ENCODE measurements at places on chromosomes 6 and 20.

DNA sequence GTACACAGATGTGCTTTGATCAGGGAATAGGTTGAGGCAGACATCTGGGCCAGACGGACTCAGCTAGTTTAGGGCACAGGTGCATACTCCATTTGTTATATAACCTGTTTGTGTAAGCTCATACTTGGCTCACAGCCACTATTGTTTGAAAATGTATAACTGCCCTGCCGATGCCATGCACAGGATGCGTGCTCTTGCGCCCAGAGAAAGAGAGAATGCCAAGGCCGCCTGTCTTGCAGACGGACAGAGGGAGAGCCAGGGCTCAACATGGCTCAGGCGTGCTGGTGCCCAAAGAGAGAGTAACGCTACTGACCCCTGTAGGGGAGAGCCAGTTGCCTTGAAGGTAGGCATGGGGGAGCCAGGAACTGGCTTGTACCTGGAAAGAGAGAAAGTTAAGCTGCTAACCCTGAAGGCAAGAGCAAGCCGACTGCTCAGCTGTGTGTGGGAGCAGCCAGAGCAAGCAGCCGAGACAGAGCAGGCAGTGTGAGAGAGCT lies 57.7 kb downstream of the FAM229B start:
- DNase-seq: peak; percentile 82

GRCh38 chr6:142887517-142887916 lies 57.5 kb downstream of the HIVEP2 start:
- DNase-seq: no peak

- no peak for DNase-seq
Measured at GRCh38 chr6:98929498-98930060, 18.2 kb downstream of the FBXL4 start.

- DNase-seq: no peak
Measured at GRCh38 chr6:27095914-27096313, 151.6 kb upstream of the PRSS16 start.

DNA sequence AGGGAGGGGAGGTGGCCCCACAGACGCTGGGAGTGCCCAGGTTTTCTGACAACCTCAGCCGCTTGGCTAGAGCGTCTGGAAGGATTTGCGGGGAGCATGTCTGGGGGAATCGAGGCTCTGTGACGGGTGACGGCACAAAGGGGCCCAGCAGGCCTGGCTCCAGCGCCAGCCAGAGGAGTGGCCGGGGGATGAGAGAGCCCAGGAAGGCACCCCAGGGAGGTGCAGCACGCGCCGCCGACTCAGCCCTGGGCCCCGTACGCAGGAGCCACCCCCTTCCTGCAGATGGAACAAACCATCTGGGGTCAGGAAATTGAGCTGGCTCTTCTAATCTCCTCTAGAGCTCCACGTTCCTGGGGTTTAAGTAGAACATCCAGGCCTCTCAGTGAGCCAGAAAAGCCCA lies 5.9 kb upstream of the SLCO4A1 start:
- no peak for DNase-seq

DNA sequence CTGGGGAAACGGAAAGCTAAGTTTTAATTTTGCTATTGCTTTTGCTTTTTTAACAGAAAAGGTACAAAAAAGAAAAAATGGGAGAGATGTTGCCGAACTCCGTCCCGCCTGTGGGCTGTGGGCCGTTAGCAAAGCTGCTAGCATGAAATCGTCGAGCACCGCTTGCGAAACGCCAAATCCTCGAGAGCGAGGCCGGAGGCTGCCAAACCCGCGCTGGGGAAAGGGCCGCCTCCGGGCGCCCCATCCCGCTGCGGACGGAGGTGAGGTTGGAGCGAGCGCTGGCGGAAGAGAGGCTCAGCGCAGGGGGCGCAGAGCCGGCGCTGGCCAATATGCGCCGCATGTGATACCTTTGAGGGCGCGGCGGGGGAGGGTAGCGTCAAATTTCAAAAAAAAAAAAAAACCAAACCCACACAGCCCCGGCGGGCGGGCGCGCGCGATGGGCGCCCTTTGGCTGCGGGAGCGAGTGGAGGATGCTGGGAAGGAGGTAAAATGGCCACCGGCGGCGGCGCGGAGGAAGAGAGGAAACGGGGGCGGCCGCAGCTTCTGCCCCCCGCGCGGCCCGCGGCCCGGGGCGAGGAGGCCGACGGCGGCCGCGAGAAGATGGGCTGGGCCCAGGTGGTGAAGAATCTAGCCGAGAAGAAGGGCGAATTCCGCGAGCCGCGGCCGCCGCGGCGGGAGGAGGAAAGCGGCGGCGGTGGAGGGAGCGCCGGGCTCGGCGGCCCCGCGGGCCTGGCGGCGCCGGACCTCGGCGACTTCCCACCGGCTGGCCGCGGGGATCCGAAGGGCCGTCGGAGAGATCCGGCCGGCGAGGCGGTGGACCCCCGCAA lies at the start of gene ZCCHC3:
TSS of gene ZCCHC3 (plus strand) at position 473 of the 827 bp plus-strand sequence. CDS start at position 490, 17 bp downstream.
- DNase-seq: peak; percentile 97

- peak; percentile 45 for DNase-seq
Measured at GRCh38 chr6:52403627-52404026, 16.5 kb upstream of the EFHC1 start.

GRCh38 chr20:9807136-9807535 lies 31.7 kb downstream of the PAK5 start:
- no peak for DNase-seq

DNA sequence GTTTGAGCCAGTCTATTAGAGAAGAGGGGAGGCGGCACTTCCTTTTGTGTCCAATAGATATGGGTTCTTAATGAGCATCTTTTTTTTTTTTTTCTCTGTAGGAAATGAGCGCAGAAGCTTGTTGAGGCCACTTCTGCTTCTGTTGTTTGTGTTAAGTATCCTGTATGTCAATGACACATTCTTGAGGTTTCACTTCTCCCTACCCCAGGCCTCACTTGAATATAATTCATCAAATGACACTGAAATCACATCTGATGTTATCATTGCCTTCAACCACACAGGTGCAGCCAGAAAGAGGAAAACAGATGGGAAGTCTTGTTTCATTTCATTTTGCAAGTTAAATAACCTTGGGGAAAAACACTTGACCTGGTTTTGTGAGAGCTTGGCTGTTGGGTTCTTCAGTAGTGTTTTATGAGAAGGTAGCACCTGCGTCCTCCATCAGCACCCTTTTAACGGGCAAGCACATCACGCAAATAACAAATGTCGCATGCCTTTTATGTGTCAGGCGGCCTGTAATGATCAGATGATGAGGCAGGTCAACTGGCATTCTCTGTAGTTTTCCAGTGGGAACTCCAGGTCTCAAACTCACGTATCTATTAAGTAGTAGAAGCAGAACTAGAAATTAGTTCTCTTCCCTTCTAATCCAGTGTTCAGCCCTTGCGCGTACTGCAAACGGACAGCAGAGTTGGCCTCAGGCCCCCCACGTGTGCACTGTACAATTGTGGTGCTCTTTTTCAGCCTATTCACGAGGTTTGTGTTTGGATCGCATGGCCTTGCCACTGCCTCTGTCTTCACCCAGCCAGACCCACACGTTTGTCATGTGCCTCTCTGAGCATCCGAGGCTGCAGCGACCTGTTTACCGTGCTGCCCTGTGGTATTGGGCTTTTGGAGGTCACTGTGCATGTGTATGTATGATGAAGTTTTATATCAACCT lies 23.5 kb downstream of the PLEKHG1 start:
- peak; percentile 22 for DNase-seq

- DNase-seq: no peak
Measured at GRCh38 chr6:51153109-51153508, 334.4 kb downstream of the TFAP2B start.

DNA sequence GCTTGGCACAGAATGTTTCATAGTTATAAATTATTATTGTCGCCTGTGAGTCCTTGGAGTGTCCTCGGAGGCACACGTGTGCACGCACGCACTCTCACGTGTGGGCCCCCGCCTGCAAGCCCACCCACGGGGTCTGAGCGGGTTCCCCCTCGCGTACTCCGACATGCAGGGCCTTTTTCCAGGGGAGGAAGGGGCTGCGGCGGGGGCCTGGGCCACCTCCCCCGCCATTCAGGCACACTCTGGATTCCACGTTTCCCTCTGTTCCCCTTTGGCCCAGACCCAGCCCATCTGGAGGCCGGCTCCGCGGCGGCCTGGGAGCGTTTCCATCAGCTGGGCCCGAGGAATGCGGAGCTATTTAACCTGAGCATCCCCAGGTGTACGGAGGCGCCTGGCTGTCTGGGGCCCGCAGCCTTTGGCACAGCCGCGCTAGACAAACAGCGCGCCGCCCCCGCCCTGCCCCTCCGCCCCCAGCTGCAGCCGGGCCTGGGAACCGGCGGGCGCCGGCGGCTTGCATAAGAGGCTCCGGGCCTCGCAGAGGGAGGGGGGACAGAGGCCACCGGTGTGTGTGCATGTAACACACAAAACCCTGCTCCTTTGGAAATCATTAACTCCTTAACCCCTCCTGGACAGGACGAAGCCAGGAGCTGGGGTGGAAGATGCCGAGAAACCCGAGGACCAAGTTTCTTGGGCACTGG lies 3.3 kb downstream of the ID1 start:
- DNase-seq: peak; percentile 99

GRCh38 chr6:20306491-20306890 lies 94.2 kb upstream of the MBOAT1 start:
- peak; percentile 23 for DNase-seq

- peak; percentile 55 for DNase-seq
Measured at GRCh38 chr6:143513410-143513809, 1.9 kb upstream of the FUCA2 start.

DNA sequence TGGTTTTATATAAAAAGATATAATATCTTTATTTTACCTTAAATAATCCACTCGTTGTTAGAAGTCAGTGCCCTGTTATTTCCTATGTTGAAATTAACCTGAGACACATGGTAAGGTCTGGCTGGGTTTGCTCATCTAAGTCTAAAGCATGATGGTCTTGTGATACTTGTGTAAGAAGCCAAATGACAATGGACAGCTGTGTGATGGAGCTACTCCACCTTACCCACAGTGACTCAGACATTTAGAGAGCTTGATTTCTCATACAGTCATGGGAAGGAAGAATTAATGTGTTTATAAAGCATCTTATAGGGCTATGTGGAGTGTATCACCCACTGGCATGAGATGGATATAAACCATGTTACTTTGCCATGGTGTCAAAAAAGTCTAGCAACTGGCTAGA lies 11.7 kb downstream of the CTCFL start:
- no peak for DNase-seq

DNA sequence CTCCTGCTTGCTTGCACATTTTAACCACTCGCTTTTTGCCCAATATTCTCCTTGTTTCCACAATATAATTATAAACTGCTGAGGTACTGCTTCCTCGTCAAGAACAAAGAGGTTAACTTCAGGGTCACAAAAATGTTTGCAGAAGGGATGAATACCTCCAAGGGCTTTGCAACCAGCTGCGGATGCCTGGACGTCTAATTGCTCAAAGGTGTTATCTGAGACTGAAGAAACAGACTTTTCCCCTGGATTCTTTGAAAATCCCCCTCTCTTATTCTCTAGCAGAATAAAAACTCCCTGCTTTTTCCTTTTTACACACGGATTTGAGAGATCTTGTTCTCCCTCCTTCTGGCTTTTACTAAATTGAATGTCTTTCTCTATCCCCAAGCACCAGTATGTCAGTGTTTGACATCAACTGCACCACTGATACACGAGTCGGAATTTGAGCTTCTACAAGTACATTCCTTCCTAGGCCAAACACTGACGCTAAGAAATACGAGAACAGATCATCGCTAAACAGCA lies 336 bp upstream of the SMPDL3A start:
- peak; percentile 29 for DNase-seq

DNA sequence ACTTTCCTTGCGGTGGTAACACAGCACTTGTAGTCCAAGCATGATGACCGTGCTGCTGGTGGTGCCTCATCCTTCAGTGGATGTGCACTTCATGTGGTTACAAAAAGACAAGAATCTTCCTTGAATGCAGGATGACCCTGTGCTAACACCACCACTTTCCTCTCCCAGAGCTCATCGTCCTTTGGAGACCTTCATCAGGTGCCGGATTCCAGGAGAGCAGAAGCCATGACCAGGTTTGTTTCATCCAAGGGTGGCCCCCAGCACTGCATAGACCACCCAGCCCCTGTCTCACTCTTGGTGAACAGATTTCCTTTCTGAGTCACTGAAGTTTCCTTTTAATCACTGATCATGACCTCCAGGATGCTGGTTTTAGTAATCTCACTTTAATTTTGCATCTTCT lies 101.2 kb upstream of the SYNDIG1 start:
- DNase-seq: no peak

DNA sequence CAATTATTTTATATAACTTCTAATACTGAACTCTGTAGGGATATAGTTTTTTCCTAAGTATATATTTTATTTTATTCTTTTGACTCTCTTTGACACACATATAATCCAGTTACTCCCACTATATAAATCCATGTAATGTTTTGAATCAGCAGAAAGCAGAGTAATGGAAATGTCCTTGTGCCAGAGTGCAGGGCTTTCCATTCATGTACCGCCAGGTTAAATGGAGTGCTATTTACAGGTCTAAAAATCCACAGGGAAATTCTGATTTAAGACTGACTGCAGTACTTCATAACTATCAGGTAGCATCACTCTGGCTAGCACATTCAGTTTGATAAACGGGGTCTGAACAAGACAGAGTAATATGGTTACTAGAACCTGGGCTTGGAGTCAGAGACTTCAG lies 626.8 kb downstream of the COL12A1 start:
- no peak for DNase-seq

DNA sequence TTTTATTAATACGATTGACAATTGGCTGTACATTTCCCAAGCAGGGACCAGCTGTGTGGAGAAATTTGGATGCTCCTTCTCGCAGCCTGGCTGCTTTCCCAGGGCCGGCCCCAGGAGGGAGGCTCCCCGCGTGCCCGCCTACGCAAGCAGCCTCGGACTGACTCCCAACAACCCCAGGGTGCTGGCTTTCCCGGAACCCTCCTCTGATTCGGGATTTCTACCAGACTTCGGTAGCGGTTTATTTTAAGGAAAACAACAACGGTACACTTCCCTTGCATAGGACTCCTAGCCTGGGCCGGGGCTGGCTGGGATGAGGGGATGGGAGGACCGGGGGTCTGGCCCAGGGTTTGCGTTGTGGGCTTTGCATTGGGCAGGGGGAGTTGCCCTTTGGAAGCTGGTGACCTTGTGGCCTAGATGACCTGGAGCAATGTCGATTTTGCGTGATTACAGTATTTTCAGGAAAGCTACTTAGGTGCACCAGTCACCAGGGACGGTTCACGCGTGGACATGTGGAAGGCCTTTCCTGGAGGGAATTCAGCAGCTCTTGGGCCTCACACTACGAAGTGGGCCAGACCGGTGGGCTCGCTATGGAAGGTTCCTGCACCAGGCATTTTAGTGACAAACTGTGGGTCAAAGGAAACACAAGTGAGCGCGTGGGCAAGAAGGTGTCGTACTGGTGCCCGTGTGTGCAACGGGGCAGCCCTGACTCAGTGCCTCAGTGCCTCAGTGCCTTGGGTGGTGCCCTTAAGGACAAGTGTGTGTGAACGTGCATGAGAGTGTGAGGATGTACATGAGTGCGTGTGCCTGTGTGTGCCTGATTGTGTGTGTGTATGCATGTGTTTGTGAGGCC lies 20.7 kb upstream of the PHACTR3 start:
- no peak for DNase-seq
